IMR-90 (cell line): ENCODE measurements at places on chromosomes 6 and 20. TPM values are rescaled to one million over a fixed set of nuclear protein-coding genes. Genes with fewer than 3 reads are reported as not detected.

The CRISP3 gene
- total RNA-seq = not detected in 2 replicates

The SPDEF gene
- total RNA-seq = not detected in 2 replicates

The NPEPL1 gene
- total RNA-seq = 6.3 and 7.2 TPM in 2 replicates

The RIPOR2 gene
- 0.83 and 1.1 TPM in 2 replicates for total RNA-seq

The PTCRA gene
- total RNA-seq = not detected in 2 replicates

The HLA-DPB1 gene
- total RNA-seq = 5.8 and 7.7 TPM in 2 replicates

The RSPH3 gene
- total RNA-seq = 3.0 and 3.3 TPM in 2 replicates

The GRIK2 gene
- total RNA-seq = 15.2 and 15.8 TPM in 2 replicates

The NKX2-4 gene
- total RNA-seq = not detected in 2 replicates

DNA sequence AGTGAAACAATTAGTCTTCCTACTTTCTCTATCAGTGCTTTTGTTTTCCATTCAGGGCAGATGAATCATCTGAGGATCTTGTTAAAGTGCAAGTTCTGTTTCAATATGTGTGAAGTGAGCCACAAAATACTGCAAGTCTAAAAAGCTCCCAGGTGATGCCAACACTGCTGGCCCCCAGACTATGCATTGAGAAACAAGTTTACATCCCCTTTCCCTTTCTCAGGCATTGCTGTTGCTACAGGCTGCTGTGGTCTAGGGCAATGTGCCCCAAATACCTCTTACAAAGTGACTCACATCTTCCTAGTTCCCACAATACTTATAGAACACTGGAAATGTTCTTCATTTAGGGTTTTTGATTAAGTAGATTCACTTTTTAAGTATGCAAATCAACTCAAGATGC lies 31.8 kb downstream of the ABRACL start:
- no peaks in the 10 kb centered on the region for H3K36me3 ChIP-seq
- peak; percentile 79 for DNase-seq
- peaks cover 3% of the 10 kb centered on the region; the same call in 1 of the 2 replicates for H3K27me3 ChIP-seq
- peaks cover 2% of the 10 kb centered on the region; the same call in 1 of the 2 replicates for H3K4me1 ChIP-seq

DNA sequence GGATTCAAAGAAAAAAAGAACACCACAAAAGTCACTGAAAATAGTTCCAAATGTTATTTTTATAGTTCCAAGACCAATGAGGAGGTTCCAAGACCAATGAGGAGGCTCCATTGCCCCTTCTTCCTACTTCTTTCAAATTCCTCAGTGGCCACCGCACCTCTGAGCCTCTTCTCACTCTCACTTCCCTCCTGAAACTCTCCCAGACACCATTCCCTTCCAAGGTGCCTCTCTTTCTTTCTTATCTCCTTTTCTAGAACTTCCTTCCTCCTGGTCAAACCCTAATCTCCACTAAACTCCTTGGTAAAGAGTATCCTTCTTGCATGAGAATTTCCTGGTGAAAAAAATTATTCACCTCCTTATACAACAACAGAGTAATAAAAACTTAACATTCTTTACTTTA lies 20.4 kb upstream of the MCUR1 start:
- no peak overlapping the region for H3K27ac ChIP-seq
- H3K4me3 ChIP-seq = no peak overlapping the region
- no peaks in the 10 kb centered on the region for H3K4me1 ChIP-seq
- DNase-seq = no peak
- no peaks in the 10 kb centered on the region for H3K36me3 ChIP-seq
- H3K27me3 ChIP-seq = peaks cover 9% of the 10 kb centered on the region

GRCh38 chr6:3948866-3949265 lies 99.7 kb downstream of the FAM50B start:
- no peak overlapping the region for H3K4me3 ChIP-seq
- peaks cover 10% of the 10 kb centered on the region for H3K4me1 ChIP-seq
- no peaks in the 10 kb centered on the region for H3K36me3 ChIP-seq
- no peaks in the 10 kb centered on the region for H3K27me3 ChIP-seq

- H3K27ac ChIP-seq = no peak overlapping the region
- H3K36me3 ChIP-seq = no peaks in the 10 kb centered on the region
- no peak overlapping the region for H3K4me3 ChIP-seq
- H3K27me3 ChIP-seq = no peaks in the 10 kb centered on the region
- H3K4me1 ChIP-seq = peaks cover 22% of the 10 kb centered on the region
These were observed 83.8 kb downstream of the ATXN1 start for GRCh38 chr6:16677458-16677857.

DNA sequence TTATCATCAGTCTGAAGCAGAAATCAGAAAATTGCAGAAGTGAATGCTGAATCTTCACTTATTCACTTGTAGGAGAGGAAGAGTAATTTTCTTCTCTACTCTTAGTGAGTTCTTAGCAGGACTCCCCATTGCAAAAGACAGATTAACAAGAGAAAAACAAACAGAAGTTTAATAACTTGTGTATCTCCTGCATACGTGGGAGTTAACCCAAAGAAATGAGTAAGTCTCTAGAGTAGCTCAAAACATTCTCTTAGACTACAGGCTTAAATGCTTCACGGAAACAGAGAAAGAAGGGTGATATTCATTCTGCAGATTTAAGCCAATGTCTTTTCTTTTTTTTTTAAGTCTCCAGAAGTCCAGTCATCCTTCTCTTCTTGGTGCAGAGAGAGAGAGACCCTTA lies 97.9 kb upstream of the TMEM181 start:
- H3K36me3 ChIP-seq = peaks cover 8% of the 10 kb centered on the region
- no peak overlapping the region for H3K4me3 ChIP-seq
- no peaks in the 10 kb centered on the region for H3K27me3 ChIP-seq
- H3K27ac ChIP-seq = no peak overlapping the region

- H3K4me3 ChIP-seq = no peak overlapping the region
- H3K36me3 ChIP-seq = no peaks in the 10 kb centered on the region
- no peak for DNase-seq
- H3K27me3 ChIP-seq = no peaks in the 10 kb centered on the region
These were observed 25.6 kb upstream of the MC3R start for GRCh38 chr20:56222945-56223344.

DNA sequence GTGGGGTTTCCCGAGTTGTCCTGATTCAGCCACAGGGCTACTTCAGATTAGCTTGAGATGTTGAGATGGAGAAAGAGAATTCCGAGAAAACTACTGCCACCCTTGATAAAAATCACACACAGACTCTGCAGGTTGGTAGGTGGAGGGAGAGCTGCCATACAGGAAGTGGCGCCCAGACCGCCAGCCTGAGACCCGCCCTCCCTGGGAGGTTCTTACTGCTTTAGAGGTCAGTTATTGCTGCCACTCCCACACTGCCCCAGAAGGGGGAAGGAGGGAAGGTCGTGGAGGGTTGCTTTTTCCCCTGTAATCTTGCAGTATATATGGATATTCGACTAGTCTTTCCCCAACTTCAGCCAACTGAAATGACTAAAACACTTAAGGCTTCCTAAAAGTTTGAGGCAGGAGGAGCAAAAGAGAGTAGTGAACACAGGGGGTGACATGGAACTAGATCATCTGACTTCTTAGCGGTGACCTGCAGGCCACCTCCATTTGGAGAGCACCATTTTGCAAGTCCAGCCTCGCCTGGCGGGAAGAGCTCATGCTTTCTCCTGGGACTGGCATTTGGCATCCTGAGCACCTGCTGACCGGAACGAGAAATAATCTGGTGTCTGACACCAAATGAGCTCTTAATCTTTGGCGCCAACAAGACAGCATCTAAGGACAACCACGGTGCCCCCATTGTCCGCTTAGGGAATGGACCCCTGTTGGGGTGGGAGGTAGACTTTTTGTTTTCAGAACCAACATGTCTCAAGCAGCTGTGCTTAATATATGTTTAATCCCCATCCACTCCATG lies 35.7 kb upstream of the SLC22A1 start:
- peaks cover 5% of the 10 kb centered on the region; the same call in 1 of the 2 replicates for H3K4me1 ChIP-seq
- H3K4me3 ChIP-seq = no peak overlapping the region
- peaks cover 61% of the 10 kb centered on the region for H3K36me3 ChIP-seq

DNA sequence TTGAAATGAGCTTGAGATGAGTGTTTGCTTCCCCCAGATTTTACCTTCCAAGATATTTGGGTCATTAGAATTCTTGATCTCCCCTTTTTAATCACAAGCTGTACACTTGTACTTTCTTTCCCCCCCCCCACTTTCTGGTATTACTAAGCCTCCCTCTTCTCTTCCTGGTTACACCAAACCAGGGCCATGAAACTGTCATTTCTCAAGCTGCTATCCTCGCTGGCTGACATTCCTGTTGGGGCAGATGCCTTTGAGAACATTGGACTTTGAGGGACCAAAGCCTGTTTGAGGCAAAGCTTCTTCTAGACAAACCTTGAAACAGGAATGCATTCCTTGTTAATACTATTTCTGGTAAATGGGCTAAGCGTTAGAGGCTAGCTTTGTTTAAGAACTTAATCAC lies 32.3 kb upstream of the MAP3K7 start:
- DNase-seq = no peak
- H3K4me1 ChIP-seq = no peaks in the 10 kb centered on the region
- H3K36me3 ChIP-seq = no peaks in the 10 kb centered on the region
- H3K27ac ChIP-seq = no peak overlapping the region
- H3K4me3 ChIP-seq = no peak overlapping the region

DNA sequence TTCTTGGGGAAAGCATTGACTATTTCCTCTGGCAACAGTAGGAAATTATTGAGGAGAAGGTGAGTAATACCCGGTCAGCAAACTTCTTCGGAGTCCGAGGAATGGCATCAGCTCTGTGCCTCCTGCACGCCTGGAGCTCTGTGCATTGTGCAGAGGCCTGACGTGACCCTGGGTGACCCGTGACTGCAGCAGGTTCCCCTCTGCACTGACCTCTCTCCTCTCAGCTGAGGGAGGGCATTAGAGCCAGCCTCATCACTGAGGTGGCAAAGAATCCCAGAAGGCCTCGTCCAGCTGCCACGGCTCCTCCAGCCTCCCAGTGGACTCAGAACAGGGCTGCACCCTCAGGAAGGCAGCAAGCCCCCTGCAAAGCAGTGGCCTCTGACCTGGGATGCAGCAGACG lies 502.9 kb downstream of the CD83 start:
- H3K27ac ChIP-seq = no peak overlapping the region
- no peaks in the 10 kb centered on the region; the same call in 1 of the 2 replicates for H3K27me3 ChIP-seq
- no peaks in the 10 kb centered on the region for H3K36me3 ChIP-seq
- H3K4me3 ChIP-seq = no peak overlapping the region
- DNase-seq = no peak

DNA sequence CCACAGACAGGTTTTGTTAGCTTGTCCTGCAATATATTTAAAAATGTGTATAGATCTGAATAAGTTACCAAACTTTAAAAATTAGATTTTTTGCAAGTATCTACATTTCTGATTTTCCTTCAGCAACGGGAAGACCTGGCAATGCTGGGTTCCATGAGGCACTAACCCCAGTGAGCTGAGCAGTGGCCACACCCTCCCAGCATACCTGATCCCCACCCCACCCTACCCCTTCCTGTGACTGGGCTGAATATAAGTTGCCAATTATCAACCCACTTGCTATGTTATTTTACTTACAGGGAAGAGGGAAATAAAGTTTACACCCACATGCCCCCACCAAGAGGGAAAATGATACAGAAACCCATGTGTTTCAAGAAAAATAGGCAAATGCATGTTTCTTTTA lies 70.3 kb upstream of the RALGAPA2 start:
- H3K27me3 ChIP-seq = no peaks in the 10 kb centered on the region
- DNase-seq = no peak
- H3K4me3 ChIP-seq = no peak overlapping the region

DNA sequence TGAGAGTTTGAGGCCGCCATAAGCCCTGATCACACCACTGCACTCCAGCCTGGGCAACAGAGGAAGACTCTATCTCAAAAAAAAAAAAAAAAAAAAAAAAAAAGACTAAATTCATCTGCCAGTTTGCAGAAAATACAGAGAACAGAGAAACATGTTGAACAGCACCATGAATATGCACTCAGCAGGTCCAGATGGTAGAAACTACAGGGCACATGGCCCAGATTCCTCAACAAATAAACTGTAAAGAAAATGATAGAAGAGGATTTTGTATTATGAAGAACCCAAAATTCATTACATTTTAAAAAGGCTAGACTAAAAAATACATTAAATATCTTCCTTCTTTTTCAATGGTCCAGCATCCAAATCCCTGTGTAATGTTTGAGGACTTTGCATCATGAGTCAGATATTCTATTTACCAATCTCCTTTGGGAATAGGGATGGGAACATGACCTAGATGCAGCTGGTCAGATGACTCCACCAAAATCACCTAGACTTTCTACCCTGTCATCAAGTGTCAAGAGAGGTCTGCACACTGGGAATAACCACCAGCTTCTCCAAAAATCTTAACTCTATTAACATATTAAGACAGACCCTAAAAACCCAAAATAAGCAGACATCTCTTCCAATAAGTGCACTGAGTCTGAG lies 189.1 kb upstream of the TCF21 start:
- peak; percentile 35 for DNase-seq
- no peaks in the 10 kb centered on the region for H3K27me3 ChIP-seq
- no peak overlapping the region for H3K27ac ChIP-seq
- H3K36me3 ChIP-seq = no peaks in the 10 kb centered on the region

- no peak overlapping the region for H3K27ac ChIP-seq
- no peaks in the 10 kb centered on the region for H3K36me3 ChIP-seq
- H3K27me3 ChIP-seq = no peaks in the 10 kb centered on the region
- peaks cover 4% of the 10 kb centered on the region; the same call in 1 of the 2 replicates for H3K4me1 ChIP-seq
These were observed 202.5 kb upstream of the ASCC3 start for GRCh38 chr6:101083533-101084175.

GRCh38 chr6:89375427-89376267 lies 23.1 kb upstream of the UBE2J1 start:
- H3K36me3 ChIP-seq = no peaks in the 10 kb centered on the region
- no peak for DNase-seq
- H3K27ac ChIP-seq = no peak overlapping the region
- H3K4me3 ChIP-seq = no peak overlapping the region
- no peaks in the 10 kb centered on the region for H3K4me1 ChIP-seq

- no peaks in the 10 kb centered on the region for H3K36me3 ChIP-seq
- no peak for DNase-seq
- no peak overlapping the region for H3K27ac ChIP-seq
- no peaks in the 10 kb centered on the region for H3K4me1 ChIP-seq
These were observed 511.4 kb downstream of the DHX35 start for GRCh38 chr20:39473536-39473935.

DNA sequence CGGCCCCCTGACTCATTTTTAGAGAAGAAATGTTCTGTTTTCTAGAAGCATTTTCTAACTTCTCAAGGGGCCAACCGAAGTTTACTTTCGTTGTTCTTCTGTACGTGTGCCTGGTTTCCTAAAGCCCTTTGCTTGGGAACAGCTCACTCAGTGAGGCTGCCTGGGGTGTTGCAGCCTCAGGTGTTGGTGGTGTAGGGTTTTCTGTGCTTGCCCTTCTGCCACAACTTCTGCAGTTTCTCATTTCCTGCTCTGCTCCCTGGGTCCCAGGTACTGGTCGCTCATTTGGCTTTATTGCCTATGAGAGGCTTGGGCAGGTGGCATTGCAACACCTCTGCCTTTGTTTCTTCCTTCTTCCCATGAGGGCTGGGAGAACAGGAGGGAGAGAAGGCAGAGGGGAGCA lies 278.3 kb downstream of the SOX4 start:
- H3K27ac ChIP-seq = no peak overlapping the region
- H3K36me3 ChIP-seq = peaks cover 2% of the 10 kb centered on the region; the same call in 1 of the 2 replicates
- no peak for DNase-seq
- peaks cover 7% of the 10 kb centered on the region for H3K4me1 ChIP-seq
- no peaks in the 10 kb centered on the region for H3K27me3 ChIP-seq
- no peak overlapping the region for H3K4me3 ChIP-seq

- H3K27ac ChIP-seq = no peak overlapping the region
- no peak for DNase-seq
- no peaks in the 10 kb centered on the region for H3K27me3 ChIP-seq
- H3K4me3 ChIP-seq = no peak overlapping the region
- no peaks in the 10 kb centered on the region for H3K4me1 ChIP-seq
These were observed 61.4 kb upstream of the UFL1 start for GRCh38 chr6:96460052-96460700.
